ENCODE measurements at places on chromosomes 12 and 14.

- DNase-seq: no peak
- H3K27ac ChIP-seq: no peak overlapping the region
- H3K36me3 ChIP-seq: peaks cover 13% of the 10 kb centered on the region
- H3K4me3 ChIP-seq: no peak overlapping the region
- H3K27me3 ChIP-seq: peaks cover 8% of the 10 kb centered on the region
Measured at GRCh38 chr14:102979406-102979805, 56.9 kb downstream of the AMN start.

GRCh38 chr12:42475106-42475505 lies 114.4 kb downstream of the PRICKLE1 start:
- H3K27ac ChIP-seq: no peak overlapping the region
- no peaks in the 10 kb centered on the region for H3K36me3 ChIP-seq
- DNase-seq: no peak
- peaks cover 51% of the 10 kb centered on the region for H3K27me3 ChIP-seq
- no peak overlapping the region for H3K4me3 ChIP-seq

- H3K4me3 ChIP-seq: no peak overlapping the region
- no peaks in the 10 kb centered on the region for H3K36me3 ChIP-seq
- H3K27ac ChIP-seq: no peak overlapping the region
- no peaks in the 10 kb centered on the region for H3K27me3 ChIP-seq
- peaks cover 2% of the 10 kb centered on the region for H3K4me1 ChIP-seq
- DNase-seq: no peak
Measured at GRCh38 chr12:28537474-28537873, 347.2 kb downstream of the CCDC91 start.

GRCh38 chr12:46555406-46555852 lies 182.9 kb upstream of the SLC38A2 start:
- no peak overlapping the region for H3K4me3 ChIP-seq
- no peaks in the 10 kb centered on the region for H3K36me3 ChIP-seq

DNA sequence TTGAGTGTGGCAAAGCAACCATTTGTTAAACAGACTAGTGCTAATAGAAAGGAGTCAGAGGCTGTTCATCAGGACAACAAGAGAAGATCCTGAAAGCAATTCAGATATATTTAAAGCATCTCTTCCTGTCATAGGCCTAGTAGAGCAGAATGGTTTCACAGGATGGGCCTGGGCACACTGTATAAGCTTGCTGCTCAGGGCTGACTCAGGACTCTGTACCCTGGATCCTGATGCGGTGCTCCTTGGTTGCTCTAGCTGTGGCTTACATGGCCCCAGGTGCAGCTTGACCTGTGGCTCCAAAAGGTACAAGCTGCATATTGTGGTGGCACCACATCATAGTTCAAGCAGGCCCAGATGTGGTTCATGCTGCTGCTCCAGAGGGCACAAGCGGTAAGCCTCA lies 313.4 kb downstream of the ETNK1 start:
- H3K27me3 ChIP-seq: peaks cover 7% of the 10 kb centered on the region
- no peak overlapping the region for H3K27ac ChIP-seq
- H3K4me3 ChIP-seq: no peak overlapping the region
- H3K4me1 ChIP-seq: no peaks in the 10 kb centered on the region

DNA sequence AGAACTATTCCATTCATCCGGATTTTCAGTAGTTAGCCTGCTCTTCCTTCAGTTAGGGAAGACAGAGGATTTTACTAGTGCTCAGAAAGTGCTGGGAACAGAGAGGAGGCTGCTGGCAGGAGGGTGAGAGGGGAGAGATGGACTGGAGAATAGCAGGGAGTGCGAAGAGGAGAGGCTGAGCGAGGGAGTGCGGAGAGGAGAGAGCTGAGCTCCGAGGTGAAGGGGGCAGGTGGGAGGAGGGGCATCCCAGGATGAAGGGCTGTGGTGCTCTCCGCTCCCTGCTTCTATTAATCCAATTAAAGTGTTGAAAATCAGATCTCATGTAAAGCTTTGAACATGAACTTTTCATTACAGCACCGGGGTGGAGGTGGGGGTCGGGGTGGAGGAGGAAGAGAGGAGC lies 20.4 kb upstream of the SMOC1 start:
- no peaks in the 10 kb centered on the region for H3K4me1 ChIP-seq
- no peak overlapping the region for H3K4me3 ChIP-seq
- H3K36me3 ChIP-seq: no peaks in the 10 kb centered on the region
- no peak for DNase-seq
- peaks cover 61% of the 10 kb centered on the region for H3K27me3 ChIP-seq
- no peak overlapping the region for H3K27ac ChIP-seq

- no peaks in the 10 kb centered on the region for H3K4me1 ChIP-seq
- peaks cover 35% of the 10 kb centered on the region for H3K36me3 ChIP-seq
- no peak overlapping the region for H3K27ac ChIP-seq
- no peak for DNase-seq
- no peak overlapping the region for H3K4me3 ChIP-seq
Measured at GRCh38 chr14:50425816-50426215, 29.1 kb upstream of the CDKL1 start.

DNA sequence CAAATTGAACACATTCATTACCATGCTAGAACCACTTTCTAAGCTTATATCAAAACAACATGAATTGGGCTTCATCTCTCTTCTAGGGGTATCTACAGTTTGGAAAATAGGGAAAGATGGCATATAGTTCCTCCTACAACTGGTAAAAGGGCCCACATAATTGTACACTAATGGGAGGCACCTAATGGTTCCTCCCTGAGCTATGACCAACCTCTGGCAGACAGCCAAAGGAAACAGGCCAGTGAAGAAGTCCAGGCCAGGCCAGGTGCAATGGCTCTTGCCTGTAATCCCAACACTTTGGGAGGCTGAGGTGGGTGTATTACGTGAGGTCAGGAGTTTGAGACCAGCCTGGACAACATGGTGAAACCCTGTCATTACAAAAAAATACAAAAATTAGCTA lies 23.2 kb upstream of the APOF start:
- no peaks in the 10 kb centered on the region for H3K27me3 ChIP-seq
- DNase-seq: no peak
- H3K4me1 ChIP-seq: no peaks in the 10 kb centered on the region
- H3K4me3 ChIP-seq: no peak overlapping the region
- H3K27ac ChIP-seq: no peak overlapping the region

- no peak overlapping the region for H3K27ac ChIP-seq
- no peaks in the 10 kb centered on the region for H3K36me3 ChIP-seq
- H3K4me1 ChIP-seq: no peaks in the 10 kb centered on the region
- no peak overlapping the region for H3K4me3 ChIP-seq
Measured at GRCh38 chr12:88638966-88639760, 58.9 kb upstream of the KITLG start.

DNA sequence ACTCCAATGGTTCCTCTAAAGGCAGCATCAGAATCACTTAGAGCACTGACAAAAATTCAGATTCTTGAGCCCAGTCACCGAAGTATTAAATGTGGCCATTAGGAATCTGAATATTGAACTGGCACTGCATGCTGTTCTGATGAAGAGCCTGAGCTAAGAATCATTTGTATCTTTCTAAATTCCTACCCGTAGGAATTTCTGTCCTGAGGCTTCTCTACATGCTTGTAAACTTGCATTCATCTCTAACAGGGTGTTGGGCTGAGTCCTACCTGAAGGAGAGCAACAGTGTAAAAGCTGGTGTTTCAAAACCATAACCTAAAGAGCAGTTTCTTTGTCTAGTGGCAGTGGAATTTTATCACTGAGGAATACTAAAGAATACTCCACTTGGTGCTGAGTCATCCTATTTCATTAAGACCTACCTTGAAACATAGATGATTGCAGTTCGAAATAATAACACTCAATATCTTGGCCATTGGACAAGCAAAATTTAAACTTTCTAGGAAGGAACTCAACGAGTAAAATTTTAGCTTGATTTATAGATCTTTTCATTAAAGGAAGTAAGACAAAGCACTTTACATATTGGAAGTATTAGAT lies 35.5 kb upstream of the C12orf75 start:
- no peaks in the 10 kb centered on the region for H3K36me3 ChIP-seq
- H3K4me1 ChIP-seq: no peaks in the 10 kb centered on the region
- no peak overlapping the region for H3K4me3 ChIP-seq
- no peak overlapping the region for H3K27ac ChIP-seq
- DNase-seq: no peak
- no peaks in the 10 kb centered on the region for H3K27me3 ChIP-seq

- H3K36me3 ChIP-seq: peaks cover 19% of the 10 kb centered on the region
- H3K27ac ChIP-seq: peak within 1 kb of the TSS; percentile 92
- no peaks in the 10 kb centered on the region for H3K27me3 ChIP-seq
- DNase-seq: peak; percentile 96
- H3K4me1 ChIP-seq: peaks cover 42% of the 10 kb centered on the region
Measured at GRCh38 chr12:93377252-93378195, at the start of gene NUDT4. NUDT4 (plus strand) TSS chr12:93377925; CDS start chr12:93378323, 398 bp downstream.

- peaks cover 6% of the 10 kb centered on the region for H3K4me1 ChIP-seq
- no peak overlapping the region for H3K4me3 ChIP-seq
- H3K27me3 ChIP-seq: no peaks in the 10 kb centered on the region
- H3K36me3 ChIP-seq: no peaks in the 10 kb centered on the region
Measured at GRCh38 chr14:101954501-101954900, 9.9 kb upstream of the DYNC1H1 start.

DNA sequence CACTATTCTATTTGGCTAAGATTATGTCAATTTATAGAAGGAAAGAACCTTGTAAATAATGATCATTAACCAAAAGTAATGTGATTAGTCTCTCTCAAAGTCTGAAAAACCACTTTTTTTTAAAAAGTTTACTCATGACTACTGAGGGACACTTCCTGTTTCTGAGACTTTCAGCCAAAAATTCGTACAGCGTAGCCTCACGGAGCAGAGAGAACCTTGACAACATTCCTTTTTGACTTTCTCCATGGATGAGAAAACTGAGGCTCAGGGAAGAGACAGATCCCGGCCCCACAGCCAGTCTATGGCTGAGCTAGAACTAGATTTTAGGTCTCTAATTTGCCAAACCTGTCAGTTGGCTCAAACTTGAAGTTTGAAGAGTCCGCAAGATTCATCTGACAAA lies 68.2 kb downstream of the DAD1 start:
- no peak for DNase-seq
- no peaks in the 10 kb centered on the region for H3K27me3 ChIP-seq
- H3K36me3 ChIP-seq: peaks cover 92% of the 10 kb centered on the region
- H3K4me3 ChIP-seq: peak overlapping the region; percentile 91

All from effector memory CD8-positive, alpha-beta T cell (primary cell).